Right cardiac atrium (tissue), 5 donors: ENCODE measurements at places on chromosomes 13 and 19. TPM values are rescaled to one million over a fixed set of nuclear protein-coding genes. Genes with fewer than 3 reads are reported as not detected.

Gene SUGT1
- total RNA-seq: 60.7 TPM

Gene EHD2
- 32.8 TPM for total RNA-seq

Gene TNFSF9
- 0.20 TPM for total RNA-seq

Gene SIAH3
- not detected for total RNA-seq

Gene FFAR1
- total RNA-seq: not detected

Gene GFY
- total RNA-seq: not detected

Gene B3GNT8
- total RNA-seq: 2.0 TPM
